ENCODE measurements at places on chromosomes 2 and 18.
A peak's percentile ranks its signal among the peaks of the same experiment; 100 is the strongest.

DNA sequence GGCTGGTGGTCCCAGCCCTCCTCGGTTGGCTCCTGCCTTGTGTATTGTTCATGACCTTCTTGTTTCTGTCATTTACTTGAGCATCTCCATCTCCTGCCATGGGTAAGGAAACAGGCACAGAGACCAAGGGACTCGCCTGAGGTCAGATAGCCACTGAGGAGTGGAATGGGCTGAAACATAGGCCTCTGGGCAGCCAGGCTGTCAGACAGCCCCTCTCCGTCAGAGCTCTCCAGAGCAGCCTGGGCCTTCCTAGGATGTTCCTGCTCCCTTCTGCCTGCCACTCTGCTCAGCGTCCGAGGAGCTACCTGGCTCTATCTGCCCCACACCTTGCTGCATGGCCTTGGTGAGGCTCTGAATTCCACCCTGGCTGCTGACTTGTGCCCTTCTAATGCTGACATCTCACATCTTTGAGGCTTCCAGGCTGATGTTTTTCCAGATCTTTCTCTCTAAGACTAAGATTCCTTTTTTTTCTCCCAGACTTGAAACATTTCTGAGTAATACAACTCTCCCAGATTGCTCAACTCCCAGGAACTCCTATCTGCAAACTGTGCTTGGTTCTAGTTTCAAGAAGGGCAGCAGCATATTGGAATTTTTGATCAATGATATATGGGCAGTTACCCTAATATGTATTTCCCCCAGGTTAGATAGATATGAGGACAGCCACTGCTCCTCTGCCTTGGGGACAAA, 67.7 kb downstream of the MCFD2 start:
- DNase-seq = no peak

GRCh38 chr2:42053482-42053790, 5.6 kb downstream of the PKDCC start:
- DNase-seq = no peak

- DNase-seq = no peak
Observed at GRCh38 chr18:7393080-7393479, 162.2 kb downstream of the LRRC30 start.

- DNase-seq = no peak
Observed at GRCh38 chr2:240160291-240161086, 20.0 kb upstream of the OTOS start.

DNA sequence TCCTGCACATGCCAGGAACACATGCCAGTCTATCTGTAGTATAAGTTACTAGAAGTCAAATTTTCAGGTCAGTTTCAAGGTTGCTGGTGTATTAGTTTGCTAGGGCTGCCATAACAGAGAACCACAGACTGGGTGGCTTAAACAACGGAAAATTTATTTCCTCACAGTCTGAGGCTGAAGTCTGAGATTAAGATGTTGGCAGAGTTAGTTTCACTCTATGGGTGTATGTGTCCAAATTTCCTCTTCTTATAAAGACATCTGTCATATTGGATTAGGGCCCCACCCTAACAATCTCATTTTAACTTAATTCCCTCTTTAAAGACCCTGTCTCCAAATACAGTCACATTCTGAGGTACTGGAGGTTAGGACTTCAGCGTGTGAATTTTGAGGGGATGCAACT, 26.5 kb downstream of the B3GNT7 start:
- no peak for DNase-seq

GRCh38 chr2:86592547-86593230, 29.4 kb upstream of the CHMP3 start:
- DNase-seq = no peak

DNA sequence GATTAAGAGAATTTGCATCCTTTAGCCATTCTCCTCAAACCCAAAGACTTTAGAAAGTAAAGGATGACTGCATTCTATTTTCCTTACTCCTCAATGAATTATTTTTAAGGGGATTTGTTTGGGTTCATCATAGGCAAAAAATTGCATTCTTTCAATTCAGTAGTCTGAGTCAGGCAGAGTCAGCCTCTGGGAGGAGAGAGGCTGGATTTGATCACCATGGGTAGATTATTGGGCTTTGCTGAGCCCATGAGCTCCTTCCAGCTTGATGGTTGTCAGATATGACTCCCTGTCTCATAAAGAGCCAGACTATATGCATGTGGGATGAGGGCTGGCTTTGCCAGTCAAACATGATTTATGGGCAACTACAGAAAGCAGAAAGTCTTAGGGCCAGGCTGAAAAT, 101.2 kb downstream of the KCNS3 start:
- DNase-seq = no peak

DNA sequence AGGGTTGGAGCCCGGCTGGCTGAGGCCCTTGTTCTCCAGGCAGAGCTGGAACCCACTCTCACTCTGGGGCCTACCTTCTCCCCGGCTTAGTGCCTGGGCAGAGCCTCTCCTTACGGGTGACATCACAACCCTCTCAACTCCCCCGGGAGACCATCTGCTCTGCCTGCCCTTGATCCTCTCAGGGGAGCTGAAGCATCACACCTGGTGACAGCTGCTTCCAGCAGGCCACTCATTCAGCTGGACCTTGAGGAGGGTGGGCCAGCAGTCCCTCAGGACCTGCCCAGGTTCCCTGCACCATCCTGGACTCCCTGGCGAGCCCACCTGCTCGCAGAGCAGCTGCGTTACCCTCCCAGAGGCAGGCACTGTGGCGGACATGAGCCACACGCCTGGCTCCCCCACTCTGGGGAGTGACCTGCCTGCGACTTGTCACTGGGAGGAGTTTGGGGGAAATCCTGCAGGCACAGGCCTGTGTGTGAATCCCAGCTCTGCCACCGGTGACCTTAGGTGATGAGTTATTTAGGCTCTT, 13.1 kb downstream of the HS6ST1 start:
- DNase-seq = no peak

DNA sequence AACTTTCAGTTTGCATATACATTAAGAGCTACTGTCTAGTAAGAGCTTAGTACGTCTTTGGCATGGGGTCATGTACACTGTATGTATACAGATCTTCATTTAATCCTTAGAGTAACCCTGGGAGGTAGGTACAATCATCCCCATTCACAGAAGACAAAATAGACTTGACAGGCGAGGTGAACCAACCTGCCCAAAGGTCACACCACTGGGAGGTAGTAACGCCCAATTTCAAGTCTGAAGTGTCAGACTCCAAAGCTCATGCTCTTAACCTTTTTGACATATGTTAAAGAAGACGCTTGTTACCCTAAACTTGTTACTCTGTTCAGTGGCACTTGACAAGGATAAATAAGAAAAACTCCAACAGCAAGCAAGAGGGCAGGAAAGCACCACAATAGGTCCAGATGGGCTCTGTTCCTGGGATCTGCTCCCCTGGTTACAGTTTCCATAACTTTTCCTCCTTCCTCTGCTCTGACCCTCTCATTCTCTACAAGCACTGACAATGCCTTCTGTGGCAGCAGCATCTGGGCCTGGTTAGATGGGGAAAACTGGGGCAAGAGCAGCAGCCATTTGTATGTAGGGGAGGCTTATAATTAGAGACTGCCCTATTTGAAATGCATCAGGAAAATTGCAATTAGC, 64.7 kb upstream of the SERTAD2 start:
- no peak for DNase-seq

DNA sequence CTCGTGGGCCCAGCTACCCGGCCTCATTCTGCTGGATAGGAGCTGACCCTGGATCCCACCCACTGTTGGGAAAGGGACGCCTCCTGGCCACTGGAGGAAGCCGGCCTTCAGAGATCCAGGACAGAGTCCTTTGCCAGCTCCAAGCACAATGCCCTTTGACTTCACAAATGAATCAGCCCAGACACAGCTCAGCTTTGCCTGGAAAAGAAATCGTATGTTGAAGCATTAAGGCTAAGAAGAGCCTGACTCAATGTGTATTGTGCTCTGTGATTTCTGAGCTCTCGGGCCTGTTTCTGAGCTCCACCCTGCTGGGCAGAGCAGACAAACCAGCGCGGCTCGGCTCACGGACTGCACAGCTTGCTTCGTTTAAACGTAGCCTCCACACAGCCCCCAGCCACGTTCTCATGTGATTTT, 162.9 kb upstream of the APCDD1 start:
- no peak for DNase-seq

GRCh38 chr2:236872981-236873380, 212.7 kb upstream of the COPS8 start:
- DNase-seq = no peak

DNA sequence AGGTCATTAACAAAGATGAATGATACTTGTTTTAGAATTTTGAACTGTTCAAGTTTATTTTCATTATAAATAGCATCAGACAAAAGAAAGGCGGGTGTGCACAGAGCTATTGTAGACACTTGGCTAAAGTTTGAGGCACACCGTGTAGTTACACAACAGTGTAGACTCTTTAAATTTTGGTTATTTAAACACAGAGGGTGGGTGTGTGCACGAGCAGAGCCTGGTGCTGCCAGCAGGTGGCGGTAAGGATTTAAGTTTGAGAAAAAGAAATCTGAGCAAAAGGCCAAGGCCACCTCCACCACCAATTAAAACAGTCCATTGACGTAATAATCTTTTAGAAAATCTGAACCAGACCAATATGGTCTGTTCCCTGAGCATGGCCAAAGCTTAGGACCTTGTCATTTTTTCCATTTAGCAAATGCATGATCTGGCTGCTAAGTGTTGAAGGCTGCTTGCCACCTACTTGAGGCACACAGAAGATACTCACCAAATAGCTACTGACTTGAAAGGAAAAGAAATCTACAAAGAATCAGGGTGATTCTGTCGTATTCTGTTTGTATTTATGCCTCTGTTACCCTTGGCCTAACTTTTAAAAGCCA, 14.3 kb downstream of the COPS7B start:
- DNase-seq = peak; percentile 47
